ENCODE measurements at places on chromosomes 5 and 9.

- DNase-seq, result no peak
These were observed 283.1 kb downstream of the EFNA5 start for GRCh38 chr5:107387526-107388140.

GRCh38 chr9:2163231-2163885 is 148.2 kb downstream of the SMARCA2 start:
- DNase-seq, result no peak

DNA sequence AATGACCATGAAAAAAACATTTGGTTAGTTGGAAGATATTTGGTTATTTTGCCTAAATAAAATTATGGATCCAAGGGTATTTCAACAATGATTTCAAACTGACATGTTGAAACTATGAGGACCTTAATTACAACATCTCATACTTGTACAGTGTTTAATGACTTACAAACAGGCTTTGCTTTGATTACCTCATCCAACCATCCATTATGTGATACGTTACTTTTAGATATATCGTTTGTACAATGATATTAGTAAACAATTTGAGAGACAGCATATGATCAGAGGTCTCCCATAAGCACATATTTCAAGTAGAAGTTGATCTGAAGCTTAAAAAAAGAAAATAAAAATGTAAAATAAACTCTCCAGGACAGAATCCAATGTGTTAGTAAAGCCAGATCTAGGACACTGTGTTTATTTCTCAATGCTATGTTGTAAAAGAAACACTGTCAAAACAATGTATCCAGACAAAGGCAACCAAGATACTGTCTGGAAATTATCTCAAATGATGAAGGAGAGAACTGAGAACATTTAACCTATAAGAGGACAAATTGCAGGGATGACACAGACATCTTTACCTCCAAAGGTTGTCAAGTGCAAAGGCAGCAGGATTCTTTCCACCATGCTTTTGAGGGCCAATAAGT is 116.0 kb upstream of the TARS1 start:
- no peak for DNase-seq

GRCh38 chr9:75084081-75084672 is 3.8 kb downstream of the NMRK1 start:
- DNase-seq, result no peak

DNA sequence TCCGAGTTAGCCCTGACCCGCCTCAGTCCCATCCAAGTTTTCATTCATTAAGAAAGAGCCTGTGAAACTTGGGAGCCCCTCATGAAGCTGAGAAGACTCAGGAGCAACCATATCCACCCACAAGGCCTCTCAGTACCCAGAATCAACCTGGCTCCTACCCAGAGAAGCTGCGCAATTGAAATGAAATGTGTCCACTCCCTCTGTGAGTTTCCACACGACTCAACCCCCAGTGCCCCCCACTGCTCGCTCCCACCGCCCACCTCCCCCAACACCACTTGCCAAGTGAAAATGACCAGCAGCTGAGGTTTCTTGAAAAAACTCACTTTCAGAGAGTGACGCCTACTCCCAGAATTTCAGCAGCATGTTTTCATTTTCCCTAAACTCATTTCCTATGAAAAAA is 104.6 kb downstream of the CDK5RAP2 start:
- DNase-seq, result no peak
